ENCODE measurements at places on chromosomes 5 and 9.

- peak; percentile 5 for DNase-seq
Observed at GRCh38 chr5:163473635-163474243, 13.3 kb downstream of the HMMR start.

- no peak for DNase-seq
Observed at GRCh38 chr9:14822666-14823065, 87.6 kb downstream of the FREM1 start.

GRCh38 chr5:172758077-172758833 lies 12.7 kb downstream of the DUSP1 start:
- peak; percentile 95 for DNase-seq

DNA sequence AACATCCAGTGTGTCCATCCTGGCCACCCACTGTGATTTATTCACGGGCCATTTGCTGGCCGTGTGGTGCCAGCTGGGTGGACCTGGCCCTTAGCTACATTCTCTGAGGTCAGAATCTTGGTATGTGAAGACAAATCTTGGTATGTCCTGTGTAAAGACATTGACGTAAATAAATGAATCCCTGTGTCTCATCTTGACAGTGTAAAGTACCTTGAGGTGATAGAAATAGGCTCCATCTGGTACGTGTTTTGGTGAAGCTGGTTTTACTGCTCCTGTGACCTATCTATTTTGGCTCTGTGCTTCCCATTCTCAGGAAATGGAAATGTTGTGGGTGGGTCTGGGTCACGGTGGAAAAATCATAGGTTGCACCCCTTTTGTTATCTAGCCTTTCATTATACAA lies 245.4 kb upstream of the ANKH start:
- no peak for DNase-seq

DNA sequence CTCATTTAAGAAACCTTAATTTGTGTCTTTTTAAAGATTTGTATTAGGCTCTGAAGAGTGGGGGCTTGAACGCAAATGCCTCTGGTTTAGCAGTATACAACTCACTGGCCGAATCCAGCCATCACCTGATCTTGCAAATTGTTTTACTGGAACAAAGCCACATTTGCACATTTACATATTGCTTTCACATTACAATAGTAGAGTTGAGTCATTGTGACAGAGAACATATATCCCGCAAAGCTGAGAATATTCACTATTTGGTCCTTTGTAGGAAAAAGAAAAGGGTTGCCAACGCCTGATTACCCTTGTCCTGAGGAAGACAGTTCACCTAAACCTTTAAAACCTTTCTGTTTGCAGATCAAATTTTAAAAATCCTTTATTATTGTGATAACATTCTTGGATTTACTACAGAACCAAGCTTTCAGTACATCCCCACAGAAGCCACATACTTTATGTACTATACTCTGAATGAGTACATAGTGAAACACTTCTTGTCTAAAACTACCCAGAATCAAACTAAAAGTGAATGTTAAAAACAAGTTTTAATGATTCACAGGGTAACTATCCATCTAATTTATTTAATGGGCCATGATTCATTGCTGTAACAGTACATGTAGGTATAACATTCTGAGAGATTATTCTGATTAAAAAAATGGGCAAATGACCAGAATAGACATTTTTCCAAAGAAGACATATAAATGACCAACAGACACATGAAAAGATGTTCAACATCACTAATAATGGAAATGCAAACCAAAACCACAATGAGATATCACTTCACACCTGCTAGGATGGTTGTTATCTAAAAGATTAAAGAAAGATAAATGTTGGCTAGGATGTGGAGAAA lies 161.0 kb downstream of the SLC25A46 start:
- no peak for DNase-seq

GRCh38 chr9:92547356-92547755 lies 11.6 kb upstream of the ECM2 start:
- DNase-seq, result no peak

GRCh38 chr5:134503088-134503936 lies 22.2 kb upstream of the JADE2 start:
- peak; percentile 83 for DNase-seq

DNA sequence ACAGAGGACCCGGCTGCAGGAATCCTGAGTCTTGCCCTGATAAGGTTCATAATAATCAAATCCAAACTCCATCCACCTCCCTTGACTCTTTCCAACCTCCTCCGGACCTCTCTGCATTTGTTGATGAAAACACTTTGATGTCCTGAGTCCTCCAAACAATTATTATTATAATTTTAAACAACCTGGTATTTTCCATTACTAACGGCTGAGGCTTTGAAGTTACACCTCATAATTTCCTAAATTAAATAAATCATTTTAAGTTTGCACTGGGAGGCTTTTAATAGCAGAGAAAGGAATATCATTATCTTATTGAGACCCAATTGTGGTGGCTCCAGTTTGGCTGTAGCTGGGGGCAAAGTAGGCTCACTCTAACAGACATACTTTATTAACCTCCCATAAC lies 9.5 kb downstream of the MSX2 start:
- no peak for DNase-seq

DNA sequence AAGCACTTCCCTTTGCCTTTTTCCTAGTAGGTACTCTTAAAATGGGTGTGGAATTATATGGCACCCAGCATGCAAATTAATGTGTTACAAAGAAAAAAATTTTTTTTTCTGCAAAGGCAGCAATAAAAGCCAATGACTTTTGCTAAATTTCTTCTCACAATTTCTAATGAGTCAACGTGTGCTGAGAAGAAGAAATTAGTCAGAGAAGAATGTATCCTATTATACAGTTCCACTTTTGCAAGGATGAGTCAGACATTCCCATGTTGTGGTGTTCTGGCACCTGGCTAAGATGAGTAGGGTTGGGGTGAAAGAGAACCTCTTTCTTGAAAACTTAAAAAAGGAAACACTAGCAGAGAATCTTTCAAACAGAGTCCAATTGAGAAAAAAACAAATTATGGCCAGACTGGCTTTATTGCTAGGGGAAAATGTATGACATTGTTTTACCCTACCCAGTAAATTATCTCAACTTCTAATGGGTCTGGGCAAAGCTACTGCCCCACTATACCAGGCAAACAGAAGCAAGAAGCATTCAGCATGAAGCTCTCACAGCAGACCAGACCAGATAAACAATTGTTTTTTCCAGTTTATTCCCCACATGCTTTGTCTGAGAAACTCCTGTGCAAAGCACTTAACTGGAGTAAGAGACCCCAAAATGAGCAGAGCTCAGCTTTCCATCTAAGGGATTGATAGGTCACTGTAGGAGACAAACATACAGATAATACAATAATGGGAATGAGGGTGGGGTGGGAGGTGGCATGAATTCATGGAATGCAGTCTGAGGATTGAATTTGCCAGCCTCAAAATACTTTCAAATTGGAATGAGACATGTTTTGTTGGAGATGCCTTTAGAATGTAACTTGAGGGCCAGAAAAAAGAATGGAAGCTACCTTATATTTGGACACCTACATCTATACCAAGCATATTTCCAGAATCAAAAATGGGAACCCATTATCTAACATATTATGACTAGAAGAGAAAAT lies 220.8 kb upstream of the RFX3 start:
- peak; percentile 61 for DNase-seq

GRCh38 chr5:7586480-7586879 lies 190.5 kb downstream of the ADCY2 start:
- no peak for DNase-seq

- no peak for DNase-seq
Observed at GRCh38 chr5:5421149-5421960, 1.1 kb upstream of the ICE1 start.

DNA sequence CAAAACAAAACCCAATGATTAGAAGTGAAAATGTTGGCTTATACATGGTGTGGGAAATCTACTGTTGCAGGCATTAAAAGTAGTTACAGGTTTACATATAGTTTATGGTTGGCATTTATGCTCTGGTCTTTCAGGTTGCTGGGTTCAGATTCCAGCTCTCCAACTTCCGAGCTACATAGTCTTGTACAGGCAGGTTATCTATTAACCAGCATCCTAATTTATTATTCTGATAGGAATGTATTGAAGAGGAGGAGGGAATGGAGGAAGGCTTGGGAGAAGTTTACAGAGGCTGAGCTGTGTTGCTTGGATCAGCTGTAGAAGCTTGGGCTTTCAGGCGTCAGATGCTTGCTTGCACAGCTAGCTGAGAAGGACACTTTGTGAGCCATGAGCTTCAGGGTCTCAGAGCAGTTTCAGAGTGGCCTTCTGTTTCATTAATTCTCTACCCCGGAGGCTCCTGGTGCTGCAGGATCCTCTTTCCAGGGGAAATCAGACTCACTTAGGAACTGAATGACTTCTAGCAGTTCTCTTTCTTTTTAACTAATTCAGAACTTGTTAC lies 11.7 kb upstream of the ERBIN start:
- DNase-seq, result peak; percentile 7

GRCh38 chr5:34656700-34657273 lies 659 bp downstream of the RAI14 start:
- no peak for DNase-seq

DNA sequence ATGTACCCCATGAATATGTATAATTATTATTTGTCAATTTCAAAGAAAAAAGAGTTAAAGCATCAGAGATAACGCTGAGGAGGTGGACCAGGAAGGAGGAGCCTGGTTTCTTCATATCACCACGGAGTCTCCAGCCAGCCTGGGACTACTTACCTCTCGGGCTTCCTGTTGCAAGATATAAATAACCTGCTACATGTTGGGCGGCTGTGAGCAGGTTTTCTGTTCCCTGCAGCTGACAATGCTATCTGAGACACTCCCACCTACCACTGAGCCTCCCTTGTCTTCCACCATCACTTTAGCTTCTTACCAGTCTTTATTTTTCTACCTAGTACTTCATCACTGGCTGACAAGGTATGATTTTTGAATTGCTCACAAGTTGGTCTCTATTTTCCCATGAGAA lies 102.7 kb upstream of the CPEB4 start:
- DNase-seq, result no peak

- no peak for DNase-seq
Observed at GRCh38 chr9:99712214-99712613, 109.5 kb upstream of the NR4A3 start.

DNA sequence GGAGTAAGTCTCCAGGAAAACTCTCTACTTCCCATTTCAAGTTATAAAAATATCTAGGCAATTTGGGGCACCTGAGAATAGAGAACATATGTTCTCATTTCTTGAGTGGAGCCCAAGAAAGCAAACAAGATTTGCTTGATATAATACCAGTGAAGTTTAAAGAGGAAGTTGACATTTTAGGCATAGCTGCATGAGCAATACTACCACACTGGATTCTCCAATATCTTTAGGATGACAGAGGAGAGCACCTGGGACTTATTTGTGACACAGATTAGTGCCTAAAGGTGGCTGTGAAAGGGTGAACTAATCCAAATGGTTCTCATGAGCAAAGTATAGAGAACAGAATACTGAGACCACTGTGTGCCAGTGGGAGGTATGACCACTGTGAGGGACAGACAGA lies 423.5 kb upstream of the RIOK2 start:
- no peak for DNase-seq

- no peak for DNase-seq
Observed at GRCh38 chr5:125181159-125181558, 434.7 kb upstream of the ZNF608 start.

GRCh38 chr5:121378559-121379359 lies 472.9 kb upstream of the FTMT start:
- no peak for DNase-seq

GRCh38 chr9:99732715-99733114 lies 89.0 kb upstream of the NR4A3 start:
- DNase-seq, result peak; percentile 32

DNA sequence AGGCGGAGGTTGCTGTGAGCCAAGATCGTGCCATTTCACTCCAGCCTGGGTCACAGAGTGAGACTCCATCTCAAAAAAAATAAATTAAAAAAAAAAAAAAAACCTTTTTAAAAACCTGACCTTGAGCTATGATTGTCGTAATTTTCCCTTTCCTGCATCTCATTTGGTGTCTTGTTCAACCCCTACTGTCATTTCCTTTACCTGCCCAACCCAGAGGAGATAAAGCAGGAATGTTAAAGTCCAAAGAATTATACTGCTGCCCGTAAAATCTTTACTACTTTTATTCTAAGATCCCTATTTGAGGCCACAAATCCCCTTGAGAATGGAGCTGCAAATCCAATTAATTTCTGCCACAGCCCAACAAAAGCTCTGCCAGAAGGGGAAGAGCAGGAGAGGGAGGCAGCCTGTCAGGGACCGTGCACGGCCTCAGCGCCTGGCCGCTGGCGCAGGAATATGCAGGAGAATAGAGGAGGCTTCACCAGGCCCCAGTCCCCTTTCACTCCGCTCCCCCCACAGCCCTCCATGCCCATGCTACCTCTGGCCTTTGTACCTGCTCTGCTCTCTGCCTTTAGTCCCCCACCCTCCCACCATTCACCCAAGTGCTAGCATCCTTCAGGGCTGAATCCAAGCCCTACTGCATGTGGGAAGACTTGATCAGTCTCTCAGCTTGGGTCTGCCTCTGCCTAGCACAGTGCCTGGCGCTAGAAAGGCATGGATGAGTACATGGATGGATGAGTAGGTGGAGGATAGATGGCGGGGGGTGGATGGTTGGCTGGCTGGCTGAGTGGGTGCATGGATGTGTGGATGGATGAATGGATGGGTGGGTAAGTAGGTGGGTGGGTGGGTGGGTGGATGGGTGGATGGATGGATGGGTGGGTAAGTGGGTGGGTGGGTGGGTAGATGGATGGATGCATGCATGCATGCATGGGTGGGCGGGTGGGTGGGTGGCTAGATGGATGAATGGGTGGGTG lies 99.8 kb upstream of the SARDH start:
- no peak for DNase-seq

GRCh38 chr5:170497311-170498038 lies 6.3 kb upstream of the KCNIP1 start:
- peak; percentile 51 for DNase-seq

DNA sequence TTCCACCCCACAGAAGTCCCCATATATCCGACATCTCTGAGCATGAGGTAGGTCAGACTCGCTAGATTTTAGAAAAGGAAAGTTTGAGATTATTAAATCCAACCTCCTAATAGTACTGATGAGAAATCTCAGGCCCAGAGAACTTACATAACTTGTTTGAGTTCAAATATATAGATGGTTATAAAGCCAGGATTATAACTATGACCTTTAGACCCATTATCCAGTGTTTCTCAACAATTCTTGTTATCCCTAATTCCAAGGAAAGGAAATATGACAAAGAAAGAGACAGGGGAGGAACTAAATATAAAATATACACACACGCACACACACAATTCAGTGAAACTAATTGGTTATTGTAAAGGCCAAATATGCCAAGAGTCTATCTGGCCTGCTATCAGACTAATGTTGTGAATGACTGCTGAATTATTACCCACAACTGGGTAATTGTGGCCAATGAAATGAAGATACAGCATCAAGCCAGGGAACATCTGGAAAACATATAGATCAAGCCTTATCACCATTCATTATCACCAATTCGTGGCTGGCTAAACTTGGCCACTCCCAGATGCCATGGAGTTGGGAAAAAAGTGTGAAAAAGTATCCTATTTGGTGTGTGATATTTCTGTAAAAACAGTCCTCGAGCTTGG lies 248.4 kb downstream of the PRELID2 start:
- DNase-seq, result no peak

DNA sequence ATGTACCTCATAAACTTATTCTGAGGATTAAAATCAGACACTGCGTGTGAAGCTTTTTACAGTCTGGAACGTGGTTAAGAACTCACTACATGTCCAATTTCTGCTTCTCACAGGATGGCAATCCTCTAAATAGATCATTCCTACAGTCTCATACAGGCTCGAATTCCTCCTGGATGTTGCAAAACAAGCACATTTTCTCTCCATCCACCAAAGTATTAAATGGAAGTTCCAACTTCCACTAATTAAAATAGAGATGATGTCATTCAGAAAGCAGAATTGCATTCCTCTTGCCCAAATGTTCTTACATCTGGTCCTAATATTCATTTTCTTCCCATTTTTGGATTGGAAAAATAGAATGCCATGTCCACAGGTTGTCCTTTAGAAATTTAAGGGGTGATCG lies 145.5 kb upstream of the PCA3 start:
- peak; percentile 77 for DNase-seq
